ENCODE measurements at places on chromosomes 5 and 9. TPM values are rescaled to one million over a fixed set of nuclear protein-coding genes. Genes with fewer than 3 reads are reported as not detected.

DNA sequence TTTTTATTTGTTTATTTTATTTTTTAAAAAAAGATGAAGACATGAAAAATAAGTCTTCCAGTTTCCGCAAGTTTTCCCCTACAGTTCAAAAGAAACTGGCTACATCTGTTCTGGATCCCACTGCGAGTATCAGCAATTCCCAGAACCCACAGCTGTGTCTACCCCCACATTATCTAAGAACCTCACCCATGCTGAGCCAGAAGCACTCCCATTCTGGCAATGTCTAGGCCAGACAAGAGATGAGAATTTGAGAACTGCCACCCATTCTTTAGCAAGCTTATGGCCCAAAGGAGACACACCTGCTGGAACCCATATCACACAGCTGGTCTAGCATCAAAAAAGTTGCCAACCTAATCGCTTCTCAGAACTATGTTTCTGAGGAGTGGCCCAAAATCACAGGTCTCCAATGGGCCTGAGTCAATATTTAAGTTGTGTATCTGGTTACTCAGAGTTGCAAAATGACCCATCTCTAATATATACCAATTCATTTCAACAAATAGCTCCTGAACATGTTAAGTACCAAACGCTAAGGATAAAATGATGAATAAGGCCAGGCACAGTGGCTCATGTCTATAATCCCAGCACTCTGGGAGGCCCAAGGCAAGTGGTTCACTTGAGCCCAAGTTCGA, 27.1 kb downstream of the MTMR12 start:
- no peak for DNase-seq

DNA sequence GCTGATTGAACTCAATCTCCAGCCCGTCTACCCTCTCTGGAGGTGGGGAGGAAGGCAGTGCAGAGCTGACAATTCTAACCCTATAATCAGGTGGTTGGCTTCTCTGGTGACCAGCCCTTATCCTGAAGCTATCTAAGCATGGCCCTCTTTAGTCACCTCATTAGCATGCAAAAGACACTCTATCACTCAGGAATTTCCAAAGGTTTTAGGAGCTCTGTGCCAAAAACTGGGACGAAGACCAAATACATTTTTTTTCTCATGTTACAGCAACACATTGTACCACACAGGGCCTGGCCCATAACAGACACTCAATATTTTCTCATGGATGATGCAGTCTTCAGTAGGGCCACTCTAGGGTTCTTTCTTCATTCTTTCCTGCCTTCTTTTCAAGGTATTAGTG, 118.8 kb upstream of the VLDLR start:
- DNase-seq = no peak

GRCh38 chr9:123997665-123998277, 13.8 kb upstream of the LHX2 start:
- DNase-seq = no peak

The SPATA31E1 gene
- not detected for total RNA-seq

DNA sequence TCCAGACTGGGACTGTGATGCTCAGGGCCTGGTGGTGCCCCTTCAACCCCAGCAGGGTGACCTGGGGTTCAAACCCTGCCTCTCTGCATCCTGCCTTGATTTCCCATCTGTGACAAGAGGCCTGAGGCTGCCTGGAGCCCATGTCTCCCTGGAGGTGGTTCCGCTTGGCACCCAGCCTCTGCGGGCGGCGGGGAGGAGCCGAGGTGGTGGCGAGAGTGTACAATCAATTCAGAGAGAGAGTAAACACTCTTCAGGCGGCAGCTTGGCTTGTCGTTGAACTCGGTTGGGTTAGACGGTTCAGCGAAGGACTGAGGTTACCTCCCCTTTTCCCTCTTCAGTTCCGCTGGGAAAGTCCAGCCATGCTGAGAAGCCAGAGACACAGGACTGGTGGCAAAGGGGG, 39.3 kb downstream of the NTNG2 start:
- no peak for DNase-seq

DNA sequence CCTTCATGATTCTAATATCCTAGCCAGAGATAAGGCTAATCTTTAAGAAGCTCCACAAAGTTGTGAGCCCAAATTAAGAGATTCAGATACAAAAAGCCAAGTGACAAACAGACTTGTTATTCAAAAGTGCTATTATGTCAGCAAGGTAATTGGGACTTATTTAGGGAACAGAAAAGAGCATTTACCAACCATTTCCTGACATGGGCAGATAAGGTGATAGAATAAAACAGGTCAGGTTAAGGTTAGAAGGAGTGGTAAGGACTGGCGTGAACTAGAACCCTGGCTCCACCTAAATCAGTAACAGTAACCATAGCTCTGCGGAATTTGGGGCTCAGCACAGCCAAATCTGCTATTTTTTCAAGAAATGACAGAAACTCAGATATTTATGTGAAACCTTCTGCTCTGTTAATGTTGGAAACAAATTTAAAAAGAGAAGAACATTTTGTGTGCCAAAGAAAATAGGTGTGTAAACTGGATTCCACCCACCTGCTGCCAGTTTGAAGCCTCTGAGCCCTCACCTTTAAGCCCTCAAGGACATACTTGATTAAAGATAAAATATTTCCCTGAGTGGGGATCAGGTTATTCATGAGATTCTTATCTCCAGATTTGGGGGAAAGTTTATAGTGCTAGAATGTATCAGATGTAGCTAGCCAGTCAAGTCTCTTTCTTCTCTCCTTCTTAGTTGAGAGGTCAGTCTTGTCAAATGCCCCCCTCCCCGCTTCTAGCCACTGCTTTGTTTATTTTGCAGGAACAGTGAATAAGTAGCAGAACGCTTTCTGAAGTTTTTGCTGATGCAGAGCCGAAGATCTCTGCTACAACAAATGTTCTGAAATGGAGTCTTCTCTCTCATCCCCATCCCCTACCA, 10.2 kb upstream of the ERMP1 start:
- no peak for DNase-seq

DNA sequence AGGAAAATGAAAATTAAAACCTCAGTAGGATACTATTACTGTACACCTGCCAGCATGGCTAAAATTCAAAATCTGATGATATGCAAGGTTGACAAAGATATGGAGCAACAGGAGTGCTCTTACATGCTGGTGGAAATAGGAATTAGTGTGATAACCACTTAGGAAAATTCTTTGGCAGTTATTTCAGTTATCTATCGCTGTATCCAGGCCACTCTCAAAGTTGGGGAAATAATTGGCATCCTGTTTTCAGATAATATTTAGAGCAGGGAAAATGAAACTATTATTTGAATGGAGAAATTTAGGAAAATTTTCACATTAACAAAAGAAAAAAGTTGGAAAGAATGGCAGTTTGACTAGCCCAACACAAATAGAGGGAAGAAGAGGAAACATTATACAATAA, 50.9 kb downstream of the KIAA1958 start:
- DNase-seq = peak; percentile 20

The TAF1L gene
- not detected for total RNA-seq

The FOXD4L6 gene
- not detected for total RNA-seq

The ZFP37 gene
- total RNA-seq = 4.9 TPM

The THBS4 gene
- total RNA-seq = 0.38 TPM

Data from LHCN-M2 (cell line).